Type B pancreatic cell (in vitro differentiated cells): ENCODE measurements at places on chromosomes 13 and 19. TPM values are rescaled to one million over a fixed set of nuclear protein-coding genes. Genes with fewer than 3 reads are reported as not detected.

Gene TBXA2R
- total RNA-seq = not detected in 2 replicates

Gene ZNF71
- total RNA-seq = 10.4 and 15.8 TPM in 2 replicates

Gene TMEM150B
- 1.2 and 1.6 TPM in 2 replicates for total RNA-seq

Gene PRTN3
- total RNA-seq = 0.45 TPM in 1 of 2 replicates, not detected in the other

Gene RGS9BP
- total RNA-seq = 1.4 TPM in 2 replicates

Gene GDF15
- total RNA-seq = 102 and 106 TPM in 2 replicates

Gene ELSPBP1
- total RNA-seq = not detected in 2 replicates

Gene GPR4
- not detected in 2 replicates for total RNA-seq

Gene NXNL1
- not detected in 2 replicates for total RNA-seq

Gene KIR3DL2
- total RNA-seq = not detected in 2 replicates

Gene CBY2
- not detected in 2 replicates for total RNA-seq

GRCh38 chr13:71021825-71022422 is 845.1 kb downstream of the DACH1 start:
- no peak overlapping the region for H3K27ac ChIP-seq
- DNase-seq = no peak
- H3K4me3 ChIP-seq = no peak overlapping the region
- H3K4me1 ChIP-seq = peaks cover 12% of the 10 kb centered on the region
- no peaks in the 10 kb centered on the region for H3K27me3 ChIP-seq

DNA sequence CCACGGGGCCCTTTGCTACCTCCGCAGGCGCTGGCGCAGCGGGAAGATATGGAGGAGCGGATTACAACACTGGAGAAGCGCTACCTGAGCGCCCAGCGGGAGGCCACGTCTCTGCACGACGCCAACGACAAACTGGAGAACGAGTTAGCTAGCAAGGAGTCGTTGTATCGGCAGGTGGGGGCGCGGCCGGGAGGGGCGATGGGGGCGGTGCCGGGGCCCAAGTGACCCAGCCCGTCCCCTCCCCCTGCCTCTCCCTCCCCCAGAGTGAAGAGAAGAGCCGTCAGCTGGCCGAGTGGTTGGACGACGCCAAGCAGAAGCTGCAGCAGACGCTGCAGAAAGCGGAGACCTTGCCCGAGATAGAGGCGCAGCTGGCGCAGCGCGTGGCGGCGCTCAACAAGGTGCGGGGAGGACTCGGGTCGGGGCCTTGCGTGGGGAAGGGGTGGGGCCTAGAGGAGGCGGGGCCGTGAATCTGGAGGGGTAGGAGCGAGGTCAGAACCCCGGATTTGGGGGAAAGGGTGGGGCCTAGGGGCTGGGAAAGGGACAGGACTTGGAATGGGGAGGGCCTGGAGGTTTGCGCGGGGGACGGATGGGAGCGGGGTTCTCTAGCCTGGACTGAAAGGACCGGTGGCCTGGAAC is 13.7 kb downstream of the PPFIA3 start:
- peaks cover 9% of the 10 kb centered on the region for H3K4me1 ChIP-seq
- H3K27ac ChIP-seq = peak overlapping the region; percentile 69
- DNase-seq = no peak
- H3K27me3 ChIP-seq = no peaks in the 10 kb centered on the region
- H3K4me3 ChIP-seq = peak overlapping the region; percentile 81

- H3K27me3 ChIP-seq = no peaks in the 10 kb centered on the region
- no peak overlapping the region for H3K4me3 ChIP-seq
- H3K4me1 ChIP-seq = peaks cover 6% of the 10 kb centered on the region
Measured at GRCh38 chr13:99335603-99336002, 28.4 kb upstream of the GPR183 start.

- peak overlapping the region; percentile 99 for H3K4me3 ChIP-seq
- peaks cover 18% of the 10 kb centered on the region for H3K4me1 ChIP-seq
- peak overlapping the region; percentile 94 for H3K27ac ChIP-seq
- peaks cover 3% of the 10 kb centered on the region for H3K27me3 ChIP-seq
- DNase-seq = no peak
- peaks cover 18% of the 10 kb centered on the region for H3K36me3 ChIP-seq
Measured at GRCh38 chr19:17860331-17860992, 752 bp downstream of the RPL18A start.

GRCh38 chr13:33015241-33015668 is 968 bp upstream of the KL start:
- H3K4me1 ChIP-seq = peaks cover 14% of the 10 kb centered on the region
- peak overlapping the region; percentile 83 for H3K4me3 ChIP-seq
- DNase-seq = no peak
- peak overlapping the region; percentile 80 for H3K27ac ChIP-seq
- peaks cover 58% of the 10 kb centered on the region for H3K27me3 ChIP-seq
- no peaks in the 10 kb centered on the region for H3K36me3 ChIP-seq

DNA sequence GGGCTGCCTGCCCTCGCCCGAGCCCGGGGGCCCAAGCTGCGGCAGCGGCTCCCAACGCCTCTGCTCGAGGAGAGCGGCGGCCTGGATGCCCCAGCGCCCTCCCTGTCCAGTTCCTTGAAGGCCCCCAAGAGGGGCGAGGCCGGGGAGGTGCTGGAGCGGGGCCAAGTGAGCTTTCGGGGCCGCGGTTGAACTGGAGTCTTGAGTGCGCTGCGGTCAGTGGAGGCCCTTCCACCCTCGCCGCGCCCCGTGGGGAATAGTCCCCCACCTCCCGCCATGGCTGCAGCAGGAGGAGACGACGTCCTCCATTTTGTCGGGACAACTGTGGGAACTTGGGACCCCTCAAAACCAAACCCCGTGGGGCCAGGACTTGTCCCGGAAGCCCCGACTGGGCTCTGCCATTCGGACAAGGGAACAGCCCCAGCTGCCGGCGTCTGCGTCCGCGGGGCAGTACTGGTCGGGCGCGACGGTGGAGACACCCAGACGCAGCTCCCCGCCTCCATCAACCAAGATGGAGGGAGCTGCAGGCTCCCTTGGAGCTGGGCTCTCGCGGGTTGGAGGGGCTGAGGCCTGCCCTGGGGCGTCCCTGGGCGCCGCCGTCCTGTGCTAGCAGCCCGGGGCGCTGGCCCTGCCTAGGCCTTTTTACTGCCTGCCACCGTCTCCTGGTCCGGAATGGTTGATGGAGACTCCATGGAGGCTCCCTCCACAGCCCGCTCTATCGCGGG is 736 bp upstream of the ZMYM5 start:
- peak; percentile 77 for DNase-seq
- H3K27ac ChIP-seq = peak overlapping the region; percentile 96
- peaks cover 4% of the 10 kb centered on the region for H3K36me3 ChIP-seq

DNA sequence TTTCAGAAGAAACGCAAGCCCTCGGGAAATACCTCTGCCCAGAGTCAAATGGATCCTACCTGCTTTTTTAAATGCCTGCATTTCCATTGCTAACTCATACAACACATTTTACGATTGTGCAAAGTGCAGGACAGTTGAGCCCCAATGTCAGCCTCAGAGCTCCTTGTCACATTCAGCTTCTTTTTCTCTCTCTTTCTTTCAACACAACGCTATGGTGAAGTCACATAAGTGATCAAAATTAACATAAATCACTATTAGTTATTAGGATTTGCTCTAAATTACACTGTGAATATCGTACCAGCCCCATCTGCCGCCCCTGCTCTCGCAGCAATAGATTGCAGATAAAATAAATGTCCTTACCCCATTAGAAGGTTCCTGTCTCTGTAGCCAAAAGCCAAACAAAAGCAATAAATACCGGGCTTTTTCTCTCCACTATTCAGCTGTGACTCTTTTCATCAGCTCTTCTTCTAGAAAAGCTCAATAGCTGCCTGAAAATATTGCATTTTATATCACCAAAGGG is 8.8 kb downstream of the POU4F1 start:
- peak overlapping the region; percentile 51 for H3K4me3 ChIP-seq
- peaks cover 95% of the 10 kb centered on the region for H3K27me3 ChIP-seq
- no peak for DNase-seq
- peaks cover 7% of the 10 kb centered on the region for H3K4me1 ChIP-seq
- no peak overlapping the region for H3K27ac ChIP-seq
- no peaks in the 10 kb centered on the region for H3K36me3 ChIP-seq

GRCh38 chr13:20482275-20482761 is 43.3 kb downstream of the CRYL1 start:
- DNase-seq = no peak
- no peaks in the 10 kb centered on the region for H3K27me3 ChIP-seq
- peak overlapping the region; percentile 84 for H3K27ac ChIP-seq

DNA sequence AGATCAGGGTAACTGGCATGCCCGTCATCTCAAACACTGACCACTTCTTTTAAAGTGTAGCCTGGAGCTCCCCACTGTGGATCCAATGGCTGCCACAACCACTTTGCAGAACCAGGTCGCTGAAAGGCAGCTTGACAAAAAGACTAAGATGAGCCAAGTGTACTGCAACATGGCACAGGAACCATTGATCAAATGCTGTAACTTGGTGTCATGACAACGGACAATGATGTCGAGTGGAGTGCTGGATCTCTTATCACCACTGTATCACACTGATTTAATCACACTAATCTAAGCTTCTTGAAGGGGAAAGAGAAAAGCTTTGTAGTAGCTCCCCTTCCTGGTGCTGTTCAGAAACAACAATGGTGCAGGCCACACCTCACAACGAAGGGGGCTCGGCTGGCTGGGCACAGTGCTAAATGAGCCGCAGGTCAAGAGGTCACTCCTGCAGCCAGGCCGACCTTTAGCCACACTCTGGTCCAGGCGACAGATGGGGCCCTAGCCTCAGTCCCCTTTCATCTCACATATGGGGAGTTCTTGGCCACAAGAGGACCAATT is 2.2 kb upstream of the TNFRSF19 start:
- no peaks in the 10 kb centered on the region for H3K27me3 ChIP-seq
- no peak overlapping the region for H3K4me3 ChIP-seq
- DNase-seq = no peak
- peaks cover 4% of the 10 kb centered on the region for H3K36me3 ChIP-seq

GRCh38 chr13:49670828-49671227 is 20.5 kb downstream of the EBPL start:
- DNase-seq = no peak
- no peak overlapping the region for H3K4me3 ChIP-seq
- H3K4me1 ChIP-seq = peaks cover 27% of the 10 kb centered on the region

- H3K27ac ChIP-seq = no peak overlapping the region
- DNase-seq = no peak
- H3K4me1 ChIP-seq = peaks cover 14% of the 10 kb centered on the region
- peak overlapping the region; percentile 59 for H3K4me3 ChIP-seq
Measured at GRCh38 chr19:4584670-4585460, 25.4 kb upstream of the SEMA6B start.

- no peaks in the 10 kb centered on the region for H3K36me3 ChIP-seq
- H3K4me1 ChIP-seq = peaks cover 32% of the 10 kb centered on the region
- DNase-seq = no peak
- no peak overlapping the region for H3K27ac ChIP-seq
Measured at GRCh38 chr19:3041327-3041726, 12.2 kb upstream of the TLE2 start.

- H3K4me3 ChIP-seq = peak overlapping the region; percentile 98
- no peak for DNase-seq
- peak overlapping the region; percentile 99 for H3K27ac ChIP-seq
Measured at GRCh38 chr13:49248622-49249002, 887 bp downstream of the CDADC1 start.

GRCh38 chr13:35140321-35140720 is 198.3 kb downstream of the NBEA start:
- H3K4me3 ChIP-seq = no peak overlapping the region
- DNase-seq = no peak
- peaks cover 9% of the 10 kb centered on the region for H3K36me3 ChIP-seq

- peaks cover 5% of the 10 kb centered on the region for H3K4me1 ChIP-seq
- no peaks in the 10 kb centered on the region for H3K36me3 ChIP-seq
- no peak for DNase-seq
- peaks cover 30% of the 10 kb centered on the region for H3K27me3 ChIP-seq
Measured at GRCh38 chr19:30656520-30657100, 284.4 kb downstream of the ZNF536 start.
